Islet precursor cell (in vitro differentiated cells): ENCODE measurements at places on chromosomes 1 and 21.

GRCh38 chr21:39105341-39105765 lies 77.9 kb downstream of the PSMG1 start:
- DNase-seq = no peak

DNA sequence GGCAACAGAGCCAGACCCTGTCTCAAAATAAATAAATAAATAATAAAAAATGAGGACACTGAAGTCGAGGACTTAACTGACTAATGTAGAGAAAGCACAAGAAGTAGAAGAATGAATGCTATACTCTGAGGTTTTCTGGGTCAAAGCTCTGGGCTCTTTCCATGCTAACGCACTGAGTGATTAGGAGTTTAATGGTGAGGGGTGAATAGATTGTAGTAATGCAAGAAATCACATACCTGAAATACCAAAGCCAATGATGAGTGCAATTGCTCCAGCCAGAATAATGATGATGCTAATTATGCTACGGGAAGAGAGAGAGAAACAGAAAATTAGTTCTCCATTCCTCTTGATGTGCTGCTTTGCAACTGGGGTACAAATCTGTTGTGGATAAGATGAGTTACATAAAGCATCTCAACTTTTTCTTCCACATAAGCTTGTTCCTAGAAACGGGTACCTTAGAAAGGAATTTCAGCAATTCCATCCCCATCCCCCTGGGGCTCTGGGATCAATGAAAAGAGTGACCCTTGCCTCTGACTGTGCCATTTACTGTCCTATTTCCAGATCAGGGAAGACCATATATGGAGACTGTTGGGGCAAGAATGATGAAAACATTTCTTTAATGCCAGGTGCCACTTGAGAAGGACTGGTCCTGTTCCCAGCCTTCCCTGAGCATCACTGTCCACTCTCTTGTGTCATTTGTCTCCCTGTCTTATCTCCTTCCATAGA lies 40.7 kb downstream of the VTCN1 start:
- DNase-seq = no peak

GRCh38 chr1:53505401-53505800 lies 46.2 kb downstream of the DMRTB1 start:
- DNase-seq = no peak

DNA sequence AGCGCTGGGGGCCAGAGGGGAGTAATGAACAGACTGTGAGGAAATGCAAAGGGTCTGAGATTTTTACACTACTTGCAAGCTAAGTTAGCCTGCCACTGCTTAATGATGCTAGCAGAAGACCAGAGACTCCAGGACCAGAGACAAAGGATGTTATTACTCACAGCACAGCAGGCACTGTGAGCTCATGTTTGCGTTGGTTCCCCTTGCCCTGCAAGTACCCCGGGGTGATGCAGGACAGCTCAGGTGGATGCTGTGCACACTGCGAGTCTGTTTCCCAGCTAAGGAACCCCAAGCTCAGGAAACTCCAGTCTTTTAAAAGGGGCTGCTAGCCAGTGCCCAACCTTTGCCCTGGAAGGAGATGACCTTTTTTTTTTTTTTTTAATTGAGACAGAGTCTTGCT lies 1.2 kb downstream of the FHAD1 start:
- DNase-seq = no peak

DNA sequence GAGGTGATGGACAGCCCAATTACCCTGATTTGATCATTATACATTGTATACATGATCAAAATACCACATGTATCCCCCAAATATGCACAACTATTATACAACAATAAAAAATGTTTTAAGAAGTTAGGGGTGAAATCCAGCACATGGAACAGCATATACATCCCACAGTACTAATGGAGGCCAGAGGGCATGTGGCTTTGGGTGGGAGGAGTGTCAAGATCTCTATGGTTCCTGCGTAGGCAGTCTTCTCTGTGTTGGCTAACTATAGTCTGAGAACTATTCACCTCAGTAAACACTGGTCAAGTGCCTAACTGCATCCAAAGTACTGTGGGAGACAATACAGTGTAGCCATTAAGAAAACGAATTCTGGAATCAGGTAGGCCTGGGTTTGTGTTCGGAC lies 74.1 kb downstream of the GADD45A start:
- no peak for DNase-seq

DNA sequence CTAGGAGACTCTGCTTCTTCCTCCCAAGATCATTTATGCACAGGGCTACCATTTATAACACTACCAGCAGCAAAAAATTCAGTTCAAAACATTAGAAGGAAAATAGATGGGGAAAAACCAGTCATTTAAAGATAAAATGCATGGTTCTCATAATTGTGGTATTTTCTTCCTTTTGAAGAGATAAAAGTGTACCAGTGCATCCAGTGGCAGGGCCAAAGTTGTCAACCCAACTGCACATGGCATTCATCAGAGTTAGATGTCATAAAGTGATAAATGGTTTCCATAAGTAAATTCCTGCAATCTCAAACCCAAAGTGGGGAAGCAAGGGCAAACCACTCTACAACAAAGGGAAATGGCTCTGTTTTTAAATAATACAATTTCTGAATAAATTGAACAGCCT lies 119.1 kb upstream of the DMRTA2 start:
- DNase-seq = no peak

DNA sequence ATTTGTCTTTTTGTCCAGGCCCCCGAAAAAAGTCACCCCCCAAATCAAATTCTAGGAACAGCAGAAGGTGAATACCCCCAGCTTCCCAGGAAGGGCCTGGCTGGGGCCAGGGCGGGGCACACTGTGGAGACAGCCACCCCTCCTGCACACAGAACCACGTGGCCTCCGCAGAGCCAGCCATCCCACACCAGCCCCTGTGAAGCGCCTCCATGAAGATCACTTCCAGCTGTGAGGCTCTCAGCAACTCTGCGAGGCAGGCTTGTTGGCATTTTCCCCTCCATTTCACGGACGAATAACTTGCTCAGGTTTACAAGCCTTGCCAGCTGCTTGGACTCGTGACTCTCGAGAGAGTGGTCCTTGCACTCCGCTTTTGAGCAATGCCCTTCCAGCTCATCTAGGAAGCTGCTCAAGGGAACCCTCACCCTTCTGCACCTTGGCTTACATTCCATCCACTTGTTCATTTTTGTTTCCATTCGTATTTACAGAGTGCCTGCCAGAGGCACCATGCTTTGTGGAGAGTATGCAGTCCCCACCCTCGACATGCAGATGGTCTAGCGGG lies 48.2 kb downstream of the SYT6 start:
- DNase-seq = no peak

DNA sequence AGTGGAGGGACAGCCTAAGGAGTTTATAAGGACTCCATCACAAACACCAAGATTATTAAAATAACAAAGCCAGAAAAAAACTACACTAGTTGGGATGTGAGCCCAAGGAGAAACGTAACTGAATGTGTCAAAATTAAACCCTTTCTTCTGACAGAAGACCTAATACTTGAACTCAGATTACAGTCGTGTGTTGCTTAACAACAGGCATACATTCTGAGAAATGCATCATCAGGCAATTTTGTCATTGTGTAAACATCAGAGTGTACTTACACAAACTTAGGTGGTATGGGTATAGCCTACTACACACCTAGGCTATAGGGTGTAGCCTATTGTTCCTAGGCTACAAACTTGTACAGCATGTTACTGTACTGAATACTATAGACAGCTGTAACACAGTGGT lies 23.4 kb downstream of the DSTYK start:
- no peak for DNase-seq

DNA sequence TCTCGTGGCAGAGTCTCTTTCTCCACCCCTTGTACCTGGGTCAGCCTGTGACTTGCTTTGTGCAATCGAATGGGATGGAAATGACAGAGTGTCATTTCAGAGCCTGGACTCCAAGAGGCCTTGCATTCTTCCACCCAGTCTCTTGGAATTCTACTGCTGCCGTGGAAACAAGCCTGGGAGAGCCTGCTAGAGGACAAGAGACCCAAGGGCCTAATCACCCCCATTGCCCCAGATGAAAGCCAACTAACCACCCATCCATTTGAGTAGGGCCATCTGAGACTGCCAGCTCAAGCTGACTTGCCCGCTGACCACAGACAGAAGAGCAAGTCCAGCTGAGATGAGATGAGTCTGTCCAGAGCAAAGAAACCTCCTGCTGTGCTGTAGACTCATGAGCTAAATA lies 201.6 kb downstream of the PTPRU start:
- DNase-seq = peak; percentile 53
